ENCODE measurements at places on chromosomes 11 and 22. TPM values are rescaled to one million over a fixed set of nuclear protein-coding genes. Genes with fewer than 3 reads are reported as not detected.

The TPP1 gene
- 38.0 TPM for polyA plus RNA-seq

DNA sequence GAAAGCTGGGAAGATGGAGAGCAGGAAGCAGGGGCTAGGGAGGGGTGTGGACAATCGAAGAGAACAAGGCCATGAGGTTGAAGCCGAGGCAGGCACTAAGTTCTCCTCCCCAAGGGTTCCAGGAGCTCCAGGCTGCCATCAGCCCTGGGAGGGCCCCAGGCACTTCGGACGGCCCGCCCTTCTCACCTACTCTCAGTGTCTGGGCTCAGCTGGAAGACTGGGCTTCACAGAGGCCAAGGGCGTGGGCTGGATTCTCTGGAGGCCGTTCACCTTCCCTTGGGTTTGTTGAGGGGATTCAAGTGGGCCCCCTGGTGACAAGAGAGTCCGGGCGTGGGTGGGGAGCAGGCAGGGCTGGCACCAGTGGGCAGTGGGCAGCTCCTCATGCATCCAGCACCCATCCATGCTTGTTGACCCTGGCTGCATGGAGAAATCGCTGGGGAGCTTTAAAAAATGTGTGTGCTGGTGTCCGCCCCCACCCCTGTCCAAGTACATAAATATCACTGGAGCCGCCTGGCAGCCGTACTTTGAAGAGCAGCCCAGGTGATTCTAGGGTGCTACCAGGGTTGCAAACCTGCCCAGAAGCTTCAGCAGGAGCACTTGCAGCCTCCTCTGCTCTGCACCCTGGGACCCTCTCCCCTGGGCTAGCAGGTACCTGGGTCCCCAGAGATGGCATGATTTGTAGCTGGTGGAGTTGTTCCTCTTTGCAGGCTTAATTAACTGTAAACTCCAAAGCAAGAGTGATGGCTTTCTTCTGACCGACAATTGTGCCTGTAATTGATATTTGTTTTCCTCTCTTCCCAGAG, 74.3 kb downstream of the RTL6 start:
- DNase-seq, result no peak

GRCh38 chr11:33419924-33420323, 162.7 kb downstream of the HIPK3 start:
- DNase-seq, result no peak

The BDNF gene
- polyA plus RNA-seq, result 1.1 TPM

The IL18BP gene
- 7.8 TPM for polyA plus RNA-seq

DNA sequence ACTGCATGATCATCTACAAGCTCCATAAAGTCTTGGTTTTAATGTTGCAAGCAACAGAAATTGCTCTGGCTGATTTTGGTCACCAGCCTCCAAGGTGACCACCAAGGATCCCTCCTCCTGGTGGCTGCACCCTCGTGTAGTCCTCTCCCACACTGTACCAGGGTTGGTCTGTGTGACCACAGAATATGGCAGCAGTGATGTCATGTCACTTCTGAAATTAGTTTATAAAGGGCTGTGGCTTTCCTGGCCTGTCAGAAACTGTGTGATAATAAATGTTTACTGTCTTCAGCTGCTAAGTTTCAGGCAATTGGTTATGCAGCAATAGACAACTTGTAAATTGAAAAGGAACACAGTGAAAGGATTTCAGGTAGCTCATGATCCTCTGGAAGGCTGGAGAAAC, 5.3 kb upstream of the PRDM11 start:
- DNase-seq, result no peak

The LIF gene
- 1.3 TPM for polyA plus RNA-seq

DNA sequence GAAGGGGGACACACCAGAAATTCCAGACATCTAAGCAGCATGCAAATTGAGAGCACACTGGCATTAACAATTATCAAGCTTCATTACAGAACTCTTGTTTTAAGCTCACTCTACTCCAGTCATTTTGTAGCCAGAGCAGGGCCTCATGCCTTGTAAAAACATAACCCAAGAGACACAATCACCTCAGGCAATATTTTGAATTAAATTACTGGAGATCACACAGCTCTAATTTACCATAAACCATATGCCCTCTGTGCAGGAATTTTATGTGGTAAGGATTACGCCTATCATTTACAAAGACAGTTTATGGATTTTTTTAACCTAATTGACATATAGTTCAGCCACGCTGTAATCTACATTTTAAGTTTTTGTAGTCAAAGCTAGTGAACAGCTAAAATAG, 414.1 kb upstream of the DDI1 start:
- DNase-seq, result no peak

- DNase-seq, result no peak
Measured at GRCh38 chr22:17804331-17805080, 30.2 kb upstream of the BID start.

DNA sequence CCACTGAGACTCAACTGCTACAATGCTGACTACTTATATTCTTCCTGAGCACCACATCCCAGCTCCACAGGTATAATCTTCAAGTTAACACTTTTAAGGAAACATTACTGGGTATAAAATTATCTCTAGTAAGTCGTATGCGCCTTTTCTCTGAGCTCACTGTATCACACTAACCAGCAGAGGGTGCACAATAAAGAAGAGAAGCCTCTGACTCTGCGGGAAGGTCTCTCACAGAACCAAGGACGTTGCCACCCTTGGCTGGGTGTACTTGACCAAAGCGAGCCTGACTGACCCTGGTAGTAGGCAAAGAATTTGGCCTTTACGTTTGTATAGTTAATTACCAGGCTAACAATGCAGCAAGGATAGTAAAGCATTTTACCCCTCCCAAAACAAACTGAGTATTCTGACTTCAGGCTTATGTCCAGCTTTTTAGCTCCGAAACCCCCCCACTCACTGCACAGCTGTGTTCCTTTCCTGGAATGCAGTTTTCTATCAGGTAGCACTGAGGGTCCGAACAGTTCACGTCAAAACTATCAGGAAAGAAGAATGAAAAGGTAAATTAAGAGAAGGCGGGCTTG, at the start of gene BTBD18:
Gene BTBD18, minus strand, starts transcription at position 144 of the 578 bp plus-strand sequence. CDS start 631 bp downstream, outside the sequence.
- DNase-seq, result no peak

DNA sequence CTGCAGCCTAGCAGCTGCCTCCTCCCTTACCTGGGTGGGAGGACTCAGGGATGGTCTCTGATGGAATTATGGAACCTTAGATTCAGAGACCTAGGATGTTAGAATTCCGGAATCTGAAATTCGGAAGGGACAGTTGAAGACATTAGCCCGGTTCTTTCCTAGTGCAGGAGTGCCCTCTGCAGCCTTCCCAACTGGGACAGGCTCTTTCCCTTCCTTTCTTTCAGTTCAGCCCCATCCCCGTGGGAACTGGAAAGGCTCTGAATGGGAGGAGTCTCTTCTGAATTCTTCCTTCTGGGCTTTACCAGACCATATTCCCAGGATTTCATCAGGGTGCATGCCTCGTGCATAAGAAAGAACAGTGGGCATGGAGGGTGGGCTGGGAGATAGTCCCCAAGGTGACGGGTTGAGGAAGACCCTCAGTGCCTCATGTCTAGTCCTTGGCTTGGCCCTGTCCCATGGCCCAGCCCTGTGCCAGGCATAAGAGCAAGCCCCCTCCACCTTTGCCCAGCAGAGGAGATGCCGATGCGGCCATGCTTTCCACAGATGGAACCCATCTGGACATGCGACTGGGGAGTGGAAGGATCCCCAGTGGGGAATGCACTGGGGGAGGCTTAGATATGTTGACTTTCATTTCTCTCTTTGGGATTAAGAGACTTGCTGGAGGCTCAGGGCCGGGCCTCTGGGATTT, 14.4 kb downstream of the DNAJB13 start:
- DNase-seq, result peak; percentile 63

DNA sequence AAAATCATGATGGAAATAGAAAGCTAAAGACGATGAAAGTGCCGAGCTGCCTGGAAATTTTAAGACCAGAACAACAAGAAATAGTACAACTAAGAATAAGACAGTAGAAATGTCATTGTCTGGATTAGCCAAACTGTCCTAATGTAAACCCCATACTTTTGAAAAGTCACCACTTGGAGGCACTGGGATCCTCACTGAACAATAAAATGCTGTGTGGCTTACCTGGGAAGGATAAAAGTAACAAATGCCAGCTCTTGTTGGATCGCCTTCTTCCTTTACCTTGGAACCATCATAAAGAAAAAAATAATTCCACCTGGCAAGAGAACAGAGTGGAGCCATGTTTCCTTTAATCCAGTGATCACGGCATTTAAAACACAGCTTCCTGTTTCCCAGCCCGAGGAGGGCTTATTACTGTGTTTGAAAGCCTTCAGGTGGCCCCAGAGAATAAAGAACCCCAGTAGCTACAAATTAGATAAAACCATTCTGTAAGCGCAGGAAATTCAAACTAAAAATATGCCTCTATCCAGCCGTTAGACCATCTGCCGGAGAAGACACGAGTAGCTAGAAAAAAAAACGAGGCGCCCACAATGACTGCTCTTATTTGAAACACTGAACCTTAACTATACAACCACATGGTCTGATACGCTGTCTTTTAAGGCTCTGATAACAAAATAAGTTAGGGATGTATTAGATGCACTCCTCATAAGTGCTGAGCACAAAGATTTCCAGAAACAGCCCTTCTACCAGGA, 4.4 kb downstream of the HPS4 start:
- no peak for DNase-seq

DNA sequence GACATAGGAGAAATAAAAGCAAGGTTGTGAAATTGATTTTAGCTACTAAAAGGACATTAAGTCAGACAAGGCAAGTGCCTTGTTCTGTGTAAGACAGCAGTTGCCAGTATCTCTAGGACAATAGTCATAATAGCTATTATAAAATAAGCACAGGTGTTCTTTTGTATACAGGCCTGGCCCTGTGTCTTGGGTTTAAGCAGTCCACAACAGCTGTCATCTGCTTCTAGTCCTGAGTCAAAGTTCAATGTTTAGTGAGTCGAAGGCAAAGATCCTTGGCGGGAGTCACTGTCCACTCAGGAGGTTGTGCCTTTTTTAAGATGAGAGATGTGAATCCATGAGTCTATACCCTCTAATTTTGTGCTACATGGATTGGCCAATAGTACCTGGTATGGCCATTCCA, 79.5 kb downstream of the SC5D start:
- no peak for DNase-seq

DNA sequence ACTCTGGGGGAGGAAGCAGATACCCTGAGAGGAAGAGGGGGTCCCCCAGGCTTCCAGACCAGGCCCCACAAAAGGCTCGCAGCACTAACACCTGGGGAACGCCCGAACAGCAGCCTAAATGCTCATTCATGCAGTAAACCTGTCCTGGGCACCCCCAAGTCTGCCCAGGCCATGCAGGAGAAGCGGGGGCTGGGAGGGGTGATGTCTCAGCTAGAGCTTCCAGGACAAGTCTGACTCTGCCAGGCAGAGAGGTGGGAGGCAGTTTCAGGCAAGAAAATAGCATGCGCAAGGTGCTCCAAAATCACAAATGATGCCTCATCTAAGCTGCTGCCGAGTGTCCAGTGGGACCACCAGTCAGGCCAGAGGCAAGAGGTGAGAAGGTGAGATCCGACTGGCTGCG, 14.6 kb downstream of the CABP7 start:
- DNase-seq, result no peak

The LMO1 gene
- polyA plus RNA-seq, result not detected

- DNase-seq, result no peak
Measured at GRCh38 chr11:102555091-102555490, 24.5 kb upstream of the MMP7 start.

The OR2AG1 gene
- polyA plus RNA-seq, result not detected

DNA sequence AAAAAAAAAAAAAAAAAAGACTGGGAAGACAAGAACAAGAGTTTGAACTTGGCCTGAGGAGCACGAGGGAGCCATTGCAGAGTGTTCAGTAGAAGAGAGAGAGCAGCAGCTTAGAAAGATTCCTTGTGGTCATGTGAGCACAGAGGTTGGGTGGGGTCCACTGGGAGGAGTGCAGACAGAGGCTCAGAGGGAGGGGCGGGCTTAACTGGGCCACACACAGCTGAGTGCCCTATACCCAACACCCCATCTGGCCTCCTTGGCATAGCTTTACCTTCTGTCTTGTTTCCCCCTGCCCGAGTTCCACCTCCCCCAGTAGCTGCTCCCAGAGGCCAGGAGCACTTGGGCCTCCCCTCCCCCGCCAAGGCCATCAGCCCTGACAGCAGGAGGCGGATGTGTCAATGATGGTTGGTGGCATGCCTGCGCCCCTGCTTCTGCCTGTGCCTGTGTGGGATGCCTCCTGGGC, 12.1 kb downstream of the C11orf86 start:
- DNase-seq, result no peak

The P2RX6 gene
- 0.13 TPM for polyA plus RNA-seq

DNA sequence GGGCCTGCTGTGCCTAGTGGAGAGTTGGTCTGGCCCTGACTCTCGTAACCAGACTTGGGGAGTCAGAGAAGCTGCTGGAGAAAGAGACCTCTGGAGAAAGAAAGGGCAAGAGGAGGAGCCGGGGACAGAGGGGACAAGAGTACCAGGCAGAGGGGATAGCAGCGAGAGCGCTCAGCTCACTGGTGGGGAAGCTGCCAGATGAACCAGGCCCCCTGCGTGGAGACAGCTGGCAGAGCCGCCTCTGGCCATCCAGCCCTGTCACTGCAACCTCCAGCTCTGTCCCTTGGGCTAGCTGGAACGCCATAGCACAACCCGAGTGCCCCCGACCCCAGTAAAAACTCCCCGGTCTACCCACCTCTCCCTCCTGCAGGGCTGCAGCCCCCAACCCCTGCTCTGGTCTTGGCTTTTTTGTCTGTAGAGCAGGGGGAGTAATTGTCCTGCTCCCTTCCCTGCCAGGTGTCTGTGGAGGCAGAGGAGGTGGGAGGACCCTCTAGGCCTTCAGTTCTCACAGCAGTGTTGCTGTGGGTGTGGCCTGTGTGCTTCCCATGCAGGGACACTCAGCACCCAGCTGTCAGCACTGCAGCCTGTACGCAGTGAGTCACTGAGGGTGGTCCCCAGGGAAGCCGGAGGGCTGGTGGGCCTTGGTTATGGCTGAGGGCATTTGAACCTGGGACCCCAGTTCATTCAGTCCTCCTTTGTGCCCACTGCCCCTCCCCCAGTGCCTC, 4.8 kb upstream of the SUN2 start:
- DNase-seq, result no peak

- no peak for DNase-seq
Measured at GRCh38 chr11:99066618-99067317, 46.0 kb downstream of the CNTN5 start.

- no peak for DNase-seq
Measured at GRCh38 chr22:32786027-32786418, 15.5 kb upstream of the TIMP3 start.

The SLC22A25 gene
- polyA plus RNA-seq, result not detected

Data from aorta (tissue), 5 donors.